ENCODE measurements at places on chromosomes 11 and 22.

DNA sequence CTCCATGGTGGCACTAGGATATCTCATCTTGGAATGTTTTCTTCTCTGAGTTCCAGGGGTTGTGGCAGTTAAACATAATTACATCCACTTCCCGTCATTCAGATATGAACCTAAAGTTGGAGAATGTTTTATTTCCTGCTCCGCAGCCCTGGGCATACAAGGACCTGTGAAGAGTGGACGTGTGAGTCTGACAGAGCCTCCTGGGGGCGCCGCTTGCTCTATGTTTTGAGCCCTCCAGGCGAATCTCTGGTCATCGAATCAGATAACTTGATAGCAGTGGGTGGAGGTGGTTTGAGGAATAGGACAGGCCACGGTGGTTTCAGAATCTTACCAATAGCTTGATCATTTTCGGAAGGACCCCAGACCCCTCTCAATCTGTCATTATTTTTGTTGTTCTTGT, 174.2 kb downstream of the NTM start:
- no peak for DNase-seq

- DNase-seq, result no peak
These were observed 52.5 kb downstream of the RPL27A start for GRCh38 chr11:8735094-8735493.

DNA sequence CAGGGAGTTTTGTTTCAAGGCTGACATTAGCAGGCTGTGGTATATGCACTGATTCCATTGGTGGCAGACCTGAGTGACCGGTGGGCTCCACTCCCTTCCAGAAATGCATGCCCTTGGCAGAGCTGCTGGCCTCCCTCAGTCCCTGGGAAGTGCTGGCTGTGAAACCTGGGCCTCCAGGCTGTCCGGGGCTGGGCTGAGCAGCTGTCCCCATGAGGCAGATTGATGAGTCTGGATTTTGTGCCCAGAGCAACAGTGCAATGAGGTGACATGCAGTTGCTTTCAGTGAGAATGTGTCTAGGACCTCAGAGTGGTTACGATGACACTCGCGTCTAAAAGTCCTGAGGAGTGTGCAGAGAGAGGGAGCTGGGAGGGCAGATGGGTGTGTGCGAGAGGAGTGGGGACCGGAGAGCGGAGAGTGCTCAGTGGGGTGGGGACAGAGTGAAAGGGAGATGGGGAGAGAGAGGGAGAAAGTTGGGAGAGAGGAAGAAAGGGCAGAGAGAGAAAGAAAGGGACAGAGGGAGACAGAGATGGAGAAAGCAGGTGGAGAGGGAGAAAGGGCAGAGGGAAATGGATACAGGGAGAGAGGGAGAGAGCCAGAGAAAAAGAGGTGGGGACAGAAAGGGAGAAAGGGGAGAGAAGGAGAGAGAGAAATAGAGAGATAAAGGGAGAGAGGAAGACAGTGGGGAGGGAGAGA, 978.3 kb downstream of the BRD1 start:
- no peak for DNase-seq

DNA sequence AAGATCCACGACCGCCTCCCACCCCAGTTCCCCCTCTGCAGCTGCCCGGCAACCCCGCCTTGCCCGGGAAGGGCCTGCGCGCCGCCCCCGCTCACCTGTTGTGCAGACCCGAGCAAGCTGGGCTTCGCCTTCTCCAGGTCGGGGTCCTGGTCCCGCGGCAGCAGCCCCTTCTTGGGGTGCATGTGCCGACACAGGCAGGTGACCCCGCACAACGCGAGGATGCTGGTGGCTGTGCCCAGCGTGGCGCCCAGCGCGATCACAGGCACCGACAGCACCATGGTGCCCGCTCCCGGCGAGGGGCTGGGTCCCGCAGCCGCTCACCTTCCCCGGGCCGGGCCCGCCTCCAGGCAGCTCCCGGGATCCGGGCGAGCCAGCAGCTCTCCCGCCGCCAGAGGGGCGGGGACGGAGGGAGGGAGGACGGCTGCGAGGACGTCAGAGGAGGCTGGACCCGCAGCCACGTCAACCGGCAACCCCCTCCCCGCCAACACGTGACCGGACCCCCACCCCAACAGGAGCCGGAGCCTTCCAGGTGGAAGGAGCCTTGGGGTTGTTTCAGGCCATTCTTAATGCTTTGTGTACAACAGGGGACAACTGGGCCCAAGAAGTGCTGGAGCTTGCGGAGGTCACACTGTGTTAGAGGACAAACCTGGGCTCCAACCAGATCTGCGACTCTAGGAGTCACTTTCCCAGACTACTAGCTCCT, at the start of gene SYT13:
TSS of gene SYT13 (minus strand) at position 412 of the 703 bp plus-strand sequence. CDS start at position 278, 134 bp downstream.
- no peak for DNase-seq

DNA sequence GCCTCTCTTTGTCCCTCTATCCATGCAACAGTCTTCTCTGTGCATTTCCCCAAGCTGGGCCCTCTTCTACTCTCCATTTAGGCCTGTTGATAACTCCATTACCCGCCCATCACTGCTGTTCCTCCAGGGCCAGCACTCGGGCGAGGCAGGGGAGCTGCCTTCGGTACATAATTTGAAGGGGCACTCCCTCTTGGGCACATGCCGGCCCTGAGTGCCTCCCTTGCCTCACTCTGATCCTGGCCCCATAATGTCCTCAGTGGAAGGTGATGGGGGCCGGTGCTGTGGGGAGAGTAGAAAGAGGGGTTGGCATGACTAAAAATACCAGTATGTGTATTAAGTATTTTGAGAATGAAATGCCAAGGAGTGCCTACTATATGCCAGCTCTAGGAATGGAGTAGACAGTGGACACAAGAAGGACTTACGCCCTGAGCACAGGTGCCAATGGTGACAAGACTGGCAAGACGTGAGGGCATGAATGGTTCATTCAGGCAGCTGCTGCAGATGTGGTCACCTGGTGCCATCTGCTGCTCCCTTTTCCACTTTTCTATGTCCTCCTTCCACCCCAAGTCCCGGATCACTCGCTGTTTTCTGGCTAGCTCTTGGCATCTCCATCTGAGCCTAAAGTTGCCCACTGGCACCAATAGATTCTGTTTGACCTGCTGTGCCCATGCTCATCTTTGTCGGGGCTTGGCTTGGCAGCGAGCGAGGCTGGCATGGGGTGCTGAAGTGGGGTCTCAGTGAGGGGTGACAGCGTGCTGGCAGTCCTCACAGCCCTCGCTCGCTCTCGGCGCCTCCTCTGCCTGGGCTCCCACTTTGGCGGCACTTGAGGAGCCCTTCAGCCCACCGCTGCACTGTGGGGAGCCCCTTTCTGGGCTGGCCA, 22.6 kb downstream of the TMEM218 start:
- DNase-seq, result no peak

DNA sequence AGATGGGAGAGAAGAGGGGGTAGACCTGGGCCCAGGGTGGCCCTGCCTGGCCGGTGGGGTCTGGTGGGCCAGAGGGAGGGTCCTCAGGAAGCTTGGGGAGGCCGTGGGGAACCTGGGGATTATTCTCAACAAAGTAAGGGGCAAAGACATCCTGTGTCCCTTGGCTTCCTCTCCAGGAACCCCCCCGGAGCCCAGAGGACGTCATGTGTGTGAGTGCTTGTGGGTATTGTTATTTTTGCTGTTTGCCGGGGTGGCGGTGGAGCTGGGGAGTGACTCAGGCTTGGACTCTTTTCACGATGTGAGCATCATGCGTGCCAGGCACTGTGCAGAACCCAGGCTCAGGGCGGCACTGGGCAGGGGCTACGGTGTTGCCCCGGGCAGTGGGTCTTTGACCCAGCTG, 982 bp upstream of the SHANK3 start:
- DNase-seq, result peak; percentile 23

GRCh38 chr22:44878483-44879300, 126.3 kb downstream of the ARHGAP8 start:
- DNase-seq, result no peak

- DNase-seq, result no peak
These were observed 8.6 kb downstream of the HSD17B12 start for GRCh38 chr11:43689167-43689566.

DNA sequence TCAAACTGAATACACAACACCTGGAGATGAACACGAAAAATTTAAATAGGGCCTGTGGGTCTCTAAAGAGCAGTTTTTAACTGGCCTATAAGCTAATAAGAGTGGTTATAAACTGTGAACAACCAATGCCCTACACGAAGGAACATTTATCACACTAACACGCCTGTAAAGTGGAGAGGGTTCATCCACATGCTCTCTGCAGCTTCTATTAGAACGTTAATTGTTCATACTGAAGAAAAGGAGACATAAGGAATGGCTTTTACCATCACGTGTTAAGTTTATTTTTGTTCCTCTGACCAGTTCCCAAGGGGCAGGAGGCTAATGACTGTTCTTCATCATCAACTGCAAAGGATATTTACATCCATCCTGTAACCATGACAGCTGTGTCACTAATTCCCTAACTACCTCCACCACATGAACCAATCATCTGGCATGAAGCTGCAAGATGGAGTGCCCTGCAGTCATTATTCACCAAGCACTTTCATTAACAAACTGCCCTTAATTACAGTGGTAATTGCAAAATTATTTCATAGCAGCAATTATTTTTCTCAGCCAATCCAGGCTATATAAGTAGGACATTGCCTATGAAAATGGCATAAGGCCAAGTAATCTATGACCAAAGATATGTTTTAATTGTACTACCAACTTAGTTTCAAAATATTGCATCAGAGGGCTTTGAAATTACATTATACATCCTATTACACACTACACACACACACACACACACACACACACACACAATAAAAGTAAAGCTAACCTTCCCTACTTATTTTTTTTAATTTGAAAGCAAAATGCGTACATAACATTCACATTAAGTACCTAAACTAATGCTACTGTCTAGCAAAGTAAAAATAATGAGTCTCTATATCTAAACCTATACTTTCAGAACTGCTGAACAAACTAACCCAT, 186.7 kb downstream of the CADM1 start:
- DNase-seq, result no peak

GRCh38 chr22:41620589-41621098, at the start of gene DESI1:
Gene DESI1 (minus strand): TSS chr22:41621043. CDS start chr22:41620839, 204 bp downstream.
- peak; percentile 47 for DNase-seq

- DNase-seq, result no peak
These were observed 21.7 kb downstream of the CAVIN3 start for GRCh38 chr11:6298605-6299004.

GRCh38 chr11:82995754-82996398, 75.8 kb downstream of the RAB30 start:
- DNase-seq, result peak; percentile 34

DNA sequence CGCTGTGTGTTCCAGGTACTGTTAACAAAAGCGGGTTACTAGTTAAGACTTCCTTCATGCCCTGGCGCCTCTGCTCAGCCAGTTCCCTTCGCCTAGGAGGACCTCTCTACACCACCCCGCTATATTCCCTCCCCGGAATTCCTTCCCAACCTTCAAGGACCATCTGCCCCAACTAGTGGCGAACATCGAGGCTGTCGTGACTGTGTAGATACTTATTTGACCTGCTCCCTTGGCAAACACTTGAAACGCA, 450 bp upstream of the BCL2L13 start:
- DNase-seq, result no peak

GRCh38 chr22:23192133-23192532, 11.8 kb downstream of the BCR start:
- no peak for DNase-seq

DNA sequence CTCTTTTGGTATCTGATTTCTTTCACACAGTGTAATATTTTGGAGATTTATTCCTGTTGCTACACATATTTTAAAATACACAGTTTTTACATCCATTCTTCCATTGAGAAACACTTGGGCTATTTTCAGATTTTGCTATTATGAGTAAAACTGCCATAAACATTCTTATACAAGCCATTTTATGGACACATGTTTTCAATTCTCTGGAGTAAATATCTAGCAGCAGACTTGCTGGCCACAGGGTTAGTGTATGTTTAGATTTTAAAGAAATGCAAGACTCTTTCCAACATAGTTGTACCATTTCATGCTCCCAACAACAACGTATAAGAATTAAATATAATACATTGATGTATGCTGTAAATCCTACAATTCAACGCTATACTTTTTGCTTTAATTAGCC, 360.8 kb upstream of the PITPNB start:
- DNase-seq, result no peak

DNA sequence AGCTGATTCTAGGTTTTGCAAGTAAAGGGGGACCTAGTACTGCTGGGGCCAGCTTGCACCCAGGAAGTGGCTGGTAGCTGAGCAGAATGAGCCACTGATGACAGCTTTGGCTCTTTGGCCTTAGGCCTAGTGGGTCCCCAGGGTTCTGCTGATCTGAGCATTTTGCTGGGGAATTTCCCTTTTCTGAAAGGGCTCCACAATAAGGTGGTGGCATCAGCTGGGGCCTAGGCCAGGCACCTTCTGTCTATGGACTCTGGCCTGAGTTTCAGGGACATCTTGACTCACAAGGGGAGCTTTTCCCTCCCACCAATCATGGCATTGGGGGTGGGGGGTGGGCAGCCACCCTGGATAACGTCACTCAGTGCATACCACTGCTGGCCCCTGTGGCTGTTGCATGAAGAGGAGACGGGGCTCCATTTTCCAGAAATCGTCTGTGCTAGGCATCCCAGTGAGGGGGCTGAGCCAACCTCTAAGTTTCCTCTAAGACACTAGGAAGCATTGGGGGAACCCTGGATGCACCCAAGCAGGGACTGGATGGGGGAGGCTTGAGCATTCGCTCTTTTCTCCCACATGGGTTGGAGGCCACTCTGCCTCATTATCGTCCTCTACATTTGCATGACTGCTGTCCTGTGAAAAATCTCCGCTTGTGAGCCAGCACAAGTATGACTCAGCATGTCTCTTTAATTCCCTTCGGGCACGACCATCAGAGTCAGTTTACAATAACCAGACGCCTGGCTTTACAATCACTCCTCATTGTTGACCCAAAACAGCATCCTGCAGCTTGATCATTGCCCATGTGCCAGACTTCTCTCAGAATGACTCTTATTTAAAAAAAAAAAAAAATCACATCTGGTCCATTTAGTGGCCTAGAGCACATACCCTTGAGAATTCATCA, 145.0 kb upstream of the THY1 start:
- peak; percentile 30 for DNase-seq

- peak; percentile 59 for DNase-seq
These were observed 3.8 kb downstream of the CD81 start for GRCh38 chr11:2380807-2381350.

DNA sequence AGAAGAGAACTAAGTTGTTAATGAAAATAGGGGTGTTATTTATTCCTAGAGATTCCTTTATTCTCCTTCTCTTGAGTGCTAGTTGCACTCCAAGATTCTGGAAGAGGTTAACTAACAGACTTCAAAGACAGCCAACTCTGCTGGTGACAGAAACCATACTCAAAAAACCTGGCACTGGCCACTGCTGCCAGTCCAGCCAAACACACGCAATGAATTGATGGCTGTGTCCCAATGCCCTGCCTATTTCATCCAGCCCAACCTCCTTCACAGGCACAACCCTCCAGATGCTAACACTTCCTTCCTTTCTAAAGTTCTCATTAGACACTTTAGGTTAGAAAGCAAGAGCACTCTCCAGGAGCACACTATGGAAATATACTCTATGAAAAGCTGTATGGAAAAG, 150.8 kb upstream of the C11orf58 start:
- no peak for DNase-seq

DNA sequence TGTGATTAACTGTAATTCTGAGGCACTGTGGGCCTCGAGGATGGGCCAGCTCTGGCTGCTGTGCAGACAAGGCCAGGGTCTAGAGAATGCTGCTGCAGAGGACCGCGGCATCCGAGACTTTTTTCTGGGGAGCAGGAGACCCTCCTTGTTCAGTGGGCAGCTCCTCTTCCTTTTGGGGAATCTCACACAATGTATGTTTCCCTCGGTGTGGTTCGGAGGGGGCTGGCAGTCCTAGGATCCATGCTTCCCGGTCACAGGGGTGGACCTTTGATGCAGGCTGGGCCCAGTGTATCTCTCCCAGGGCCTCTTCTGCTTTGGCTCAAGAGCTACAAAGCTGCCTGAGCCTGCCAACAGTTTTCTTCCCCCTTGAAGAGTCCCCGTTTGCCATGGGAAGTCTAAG, 31.5 kb downstream of the MYEOV start:
- DNase-seq, result no peak

- no peak for DNase-seq
These were observed 35.3 kb downstream of the PI4KA start for GRCh38 chr22:20823264-20823663.

All from GM10248 (cell line).